Activated T-cell treated with anti-CD3 and anti-CD28 coated beads for 48 hours (primary cell): ENCODE measurements at places on chromosomes 3 and 15.

DNA sequence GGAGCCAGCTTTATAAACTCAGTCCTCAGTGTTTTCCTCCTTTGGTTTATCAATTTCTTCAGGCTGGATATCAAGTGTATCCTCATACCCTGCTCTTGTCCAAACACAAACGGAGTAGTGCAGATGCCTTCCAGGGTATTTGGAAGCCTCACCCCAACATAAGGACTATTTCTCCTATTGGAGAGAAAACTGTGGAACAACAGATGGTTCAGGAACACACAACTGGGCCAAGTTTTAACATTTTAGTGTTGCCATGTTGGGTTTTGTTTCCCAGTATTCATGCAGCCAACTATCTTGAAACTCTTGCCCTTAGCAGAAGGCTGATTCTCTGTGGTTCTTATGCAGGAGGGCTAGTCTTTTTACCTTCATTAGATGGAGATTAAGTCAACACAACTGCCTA, 398.1 kb downstream of the GABRB3 start:
- DNase-seq: no peak

DNA sequence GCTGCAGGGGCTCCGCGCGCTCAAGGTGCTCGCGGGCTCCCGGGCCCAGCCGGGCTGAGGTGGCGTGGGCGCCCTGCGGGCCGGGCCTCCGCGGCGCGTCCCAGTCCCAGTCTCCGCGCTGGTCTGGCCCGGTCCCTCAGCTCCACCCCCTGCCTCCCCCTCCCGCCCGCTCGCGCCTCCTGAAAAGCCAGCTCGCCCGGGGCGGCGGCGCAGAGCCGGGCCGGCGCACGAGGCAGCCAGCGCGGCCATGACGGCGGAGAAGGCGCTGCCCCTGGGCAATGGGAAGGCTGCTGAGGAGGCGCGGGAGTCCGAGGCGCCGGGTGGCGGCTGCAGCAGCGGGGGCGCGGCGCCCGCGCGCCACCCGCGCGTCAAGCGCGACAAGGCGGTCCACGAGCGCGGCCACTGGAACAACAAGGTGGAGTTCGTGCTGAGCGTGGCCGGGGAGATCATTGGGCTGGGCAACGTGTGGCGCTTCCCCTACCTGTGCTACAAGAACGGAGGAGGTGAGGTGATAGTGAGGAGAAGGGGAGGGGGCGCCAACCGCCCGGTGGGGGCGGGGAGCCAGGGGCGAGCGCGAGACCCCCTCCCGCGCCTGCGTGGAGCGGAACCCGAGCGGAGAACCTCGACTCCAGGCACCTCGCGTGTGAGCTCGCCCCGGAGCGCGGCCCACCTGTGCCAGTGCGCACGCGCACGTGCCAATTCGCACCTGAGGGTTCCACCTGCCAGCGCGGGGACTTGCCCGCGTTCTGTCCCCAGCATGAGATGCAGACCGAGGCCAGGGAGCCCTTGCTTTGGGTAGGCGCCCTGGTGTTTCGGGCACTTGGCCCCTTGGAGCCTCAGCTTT, at the start of gene SLC6A11:
SLC6A11 (plus strand) TSS at position 210 of the 844 bp plus-strand sequence; CDS start at position 248, 38 bp downstream.
- no peak for DNase-seq

DNA sequence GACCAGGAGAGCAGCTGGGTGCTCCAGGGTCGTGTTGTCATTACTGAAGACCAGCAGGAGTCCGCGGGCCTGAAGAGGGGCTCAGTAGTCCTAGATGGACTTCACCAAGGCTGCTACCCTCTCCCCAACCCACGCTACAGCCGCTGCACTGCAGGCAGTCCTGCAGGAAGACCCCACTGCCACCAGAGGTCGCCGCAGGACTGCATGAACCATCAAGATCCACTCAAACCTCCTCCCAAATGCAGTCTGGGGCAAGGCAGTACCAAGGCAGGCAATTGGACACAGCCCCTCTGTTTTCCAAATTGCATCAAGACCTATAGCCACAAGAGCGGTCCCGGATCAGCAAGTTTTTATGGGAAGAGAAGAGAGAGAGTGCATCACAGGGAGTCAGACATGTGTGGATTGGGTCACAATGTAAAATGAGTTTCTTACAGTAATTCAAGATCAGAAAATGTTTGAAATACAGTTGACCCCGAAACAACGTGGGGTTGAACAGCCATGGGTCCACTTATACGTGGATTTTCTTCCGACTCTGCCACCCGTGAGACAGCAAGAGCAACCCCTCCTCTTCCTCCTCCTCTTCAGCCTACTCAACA, 46.7 kb downstream of the DZIP1L start:
- DNase-seq: peak; percentile 73

DNA sequence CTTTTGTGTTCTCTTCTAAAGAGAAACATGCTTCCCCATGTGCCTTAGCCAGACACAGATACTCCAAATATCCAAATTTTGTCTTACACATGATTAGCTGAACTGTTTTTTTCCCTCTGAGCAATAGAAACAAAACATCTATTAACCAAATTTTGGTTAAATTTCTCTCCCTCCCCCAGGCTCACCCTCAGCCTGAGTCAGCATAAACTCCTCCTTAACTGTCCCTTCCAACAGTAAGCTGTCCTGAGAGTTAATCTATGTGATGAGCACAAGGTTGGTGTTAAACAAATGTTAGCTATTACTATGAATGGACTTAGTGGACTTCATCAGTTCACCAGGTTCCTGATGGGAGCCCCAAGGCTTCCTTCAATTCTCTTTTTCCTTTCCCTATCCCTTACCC, 108.5 kb downstream of the RSL24D1 start:
- DNase-seq: no peak

- no peak for DNase-seq
Observed at GRCh38 chr3:13851997-13852637, 27.8 kb downstream of the WNT7A start.
